B cell (primary cell): ENCODE measurements at places on chromosomes 16 and 17. TPM values are rescaled to one million over a fixed set of nuclear protein-coding genes. Genes with fewer than 3 reads are reported as not detected.

DNA sequence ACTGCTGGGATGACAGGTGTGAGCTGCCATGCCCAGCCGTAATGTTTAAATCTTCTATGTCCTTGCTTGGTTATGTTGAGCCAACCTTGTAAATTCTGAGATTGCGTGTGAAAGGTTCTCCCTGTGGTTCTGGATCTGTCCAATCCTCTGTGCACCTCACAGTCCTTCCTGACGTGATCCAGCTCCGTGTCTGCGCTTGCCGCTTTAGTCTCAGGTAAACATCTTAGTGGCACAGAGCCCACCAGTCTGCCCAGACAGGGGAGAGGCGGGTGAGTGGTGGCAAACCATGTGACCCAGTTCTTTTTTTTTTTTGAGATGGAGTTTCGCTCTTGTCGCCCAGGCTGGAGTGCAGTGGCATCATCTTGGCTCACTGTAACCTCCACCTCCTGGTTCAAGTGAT, 13.9 kb downstream of the SLC25A10 start:
- no peak for DNase-seq
- H3K36me3 ChIP-seq, result no peaks in the 10 kb centered on the region
- H3K4me3 ChIP-seq, result no peak overlapping the region
- H3K4me1 ChIP-seq, result no peaks in the 10 kb centered on the region
- peaks cover 3% of the 10 kb centered on the region for H3K27me3 ChIP-seq

Gene LITAFD
- not detected in 2 replicates for total RNA-seq

DNA sequence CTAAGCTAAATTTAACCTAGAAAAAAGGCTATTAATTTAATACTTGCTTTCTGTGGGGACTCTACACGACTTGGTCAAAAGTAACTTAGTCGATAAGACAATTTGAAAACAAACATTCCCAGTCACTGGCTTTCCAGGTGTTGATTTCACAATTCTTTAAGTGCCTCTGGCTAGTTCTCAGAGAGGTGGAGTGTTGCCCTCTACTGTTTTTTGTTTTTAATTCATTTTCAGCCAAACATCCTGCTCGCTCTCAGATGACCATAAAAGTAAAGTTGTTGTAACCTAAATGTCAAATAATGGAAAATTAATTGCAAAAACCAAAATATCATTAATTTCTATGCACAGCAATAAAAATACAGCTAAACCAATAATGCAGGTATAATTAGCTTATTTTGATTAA, 107.1 kb downstream of the MYO1D start:
- no peaks in the 10 kb centered on the region for H3K36me3 ChIP-seq
- no peaks in the 10 kb centered on the region for H3K27me3 ChIP-seq
- no peaks in the 10 kb centered on the region for H3K4me1 ChIP-seq
- no peak overlapping the region for H3K27ac ChIP-seq
- DNase-seq, result no peak

DNA sequence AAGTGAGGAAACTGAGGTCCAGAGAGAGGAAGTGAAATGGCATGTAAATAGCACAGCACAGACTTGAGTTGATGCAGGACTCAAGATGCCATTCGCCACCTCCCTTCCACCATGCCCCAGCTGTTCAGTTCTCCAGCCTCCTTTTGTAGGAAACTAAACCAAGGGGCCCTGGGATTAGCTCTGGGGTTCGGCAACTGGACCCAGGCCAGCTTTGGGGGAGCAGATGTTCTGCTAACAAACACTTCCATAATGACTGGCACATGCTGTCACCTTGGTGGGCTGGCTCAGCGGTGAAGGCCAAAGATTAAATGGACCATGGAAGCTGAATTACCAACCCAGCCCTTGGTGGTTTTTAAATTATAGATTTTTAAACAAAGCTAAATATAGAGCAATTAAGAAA, 77.0 kb downstream of the IRX6 start:
- H3K36me3 ChIP-seq, result no peaks in the 10 kb centered on the region
- no peak overlapping the region for H3K27ac ChIP-seq
- H3K27me3 ChIP-seq, result no peaks in the 10 kb centered on the region
- no peaks in the 10 kb centered on the region for H3K4me1 ChIP-seq
- H3K4me3 ChIP-seq, result no peak overlapping the region
- DNase-seq, result no peak

DNA sequence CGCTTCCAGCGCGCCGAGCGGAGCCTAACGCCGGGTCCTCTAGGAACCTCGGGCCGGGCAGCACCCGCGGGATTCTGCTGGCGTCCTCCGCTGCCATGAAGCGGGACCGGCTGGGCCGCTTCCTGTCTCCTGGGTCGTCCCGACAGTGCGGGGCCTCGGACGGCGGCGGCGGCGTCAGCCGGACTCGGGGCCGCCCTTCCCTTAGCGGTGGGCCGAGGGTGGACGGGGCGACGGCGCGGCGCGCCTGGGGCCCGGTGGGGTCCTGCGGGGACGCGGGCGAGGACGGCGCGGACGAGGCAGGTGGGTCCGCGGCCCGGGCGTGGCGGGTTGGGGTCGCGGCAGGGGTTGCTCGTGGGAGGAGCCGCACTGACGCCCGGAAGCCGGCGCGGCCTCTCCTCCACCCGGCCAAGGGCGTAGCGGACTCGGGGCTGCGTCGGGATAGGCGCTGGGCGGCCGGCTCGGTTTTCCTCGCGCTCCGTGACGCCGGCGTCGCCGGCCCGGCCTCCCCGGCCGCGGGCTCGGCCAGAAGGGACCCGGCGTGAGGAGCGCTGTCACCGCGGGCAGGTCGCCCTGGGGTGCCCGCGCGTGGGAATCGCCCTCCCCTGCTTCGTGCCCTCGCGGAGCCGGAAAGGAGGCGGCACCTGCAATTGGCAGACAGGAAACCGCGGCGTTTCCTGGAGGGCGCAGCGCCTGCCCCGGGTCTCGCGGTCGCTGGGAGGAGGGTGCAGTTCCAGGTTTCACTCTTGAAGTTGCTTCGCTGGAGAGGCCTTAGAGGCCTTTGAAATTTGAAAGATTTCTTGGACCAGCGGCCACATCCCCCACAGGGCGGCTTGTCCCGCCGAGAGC, 432 bp downstream of the ZNF276 start:
- peak overlapping the region; percentile 59 for H3K27ac ChIP-seq
- no peaks in the 10 kb centered on the region for H3K27me3 ChIP-seq
- peak overlapping the region; percentile 65 for H3K4me3 ChIP-seq
- H3K36me3 ChIP-seq, result peaks cover 30% of the 10 kb centered on the region
- H3K4me1 ChIP-seq, result peaks cover 27% of the 10 kb centered on the region
- peak; percentile 90 for DNase-seq

Gene CLDN7
- total RNA-seq, result 1.2 TPM in 2 replicates

- peaks cover 45% of the 10 kb centered on the region for H3K4me1 ChIP-seq
- H3K4me3 ChIP-seq, result no peak overlapping the region
- DNase-seq, result no peak
- H3K27ac ChIP-seq, result no peak overlapping the region
- peaks cover 2% of the 10 kb centered on the region for H3K36me3 ChIP-seq
These were observed 10.8 kb downstream of the THRA start for GRCh38 chr17:40073454-40074174.

Gene SKAP1
- total RNA-seq, result 33.1 TPM in 2 replicates

Gene PLEKHH3
- 0.44 and 0.97 TPM in 2 replicates for total RNA-seq

DNA sequence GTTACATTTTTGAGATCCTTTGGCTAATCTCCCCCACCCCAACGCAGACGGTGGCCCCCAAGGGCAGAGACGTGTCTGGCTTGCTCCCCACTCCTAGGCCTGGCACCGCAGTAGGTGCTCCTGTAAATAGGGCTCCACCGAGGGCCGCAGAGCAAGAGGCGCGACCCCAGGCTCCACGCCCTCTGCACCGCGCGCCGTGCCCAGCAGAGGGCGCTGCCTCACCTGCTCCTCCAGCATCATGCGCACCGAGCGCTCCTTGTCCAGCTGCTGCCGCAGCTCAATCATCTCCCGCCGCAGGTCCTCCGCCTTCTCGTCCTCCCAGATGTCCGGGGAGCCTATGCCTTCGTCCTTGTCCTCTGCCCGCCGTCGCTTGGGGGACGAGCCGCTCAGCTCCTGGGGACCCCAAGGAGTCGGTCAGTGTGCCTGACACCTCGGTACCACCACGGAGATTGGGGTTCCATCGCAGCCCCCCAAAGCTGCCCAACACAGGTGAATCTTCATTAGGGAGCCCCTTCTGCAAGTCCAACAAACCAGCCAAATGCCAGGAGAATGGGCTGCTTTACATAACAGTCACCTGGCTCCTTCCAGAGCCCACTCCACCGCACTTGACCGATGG, 11.2 kb downstream of the TFAP4 start:
- no peaks in the 10 kb centered on the region for H3K27me3 ChIP-seq
- no peak overlapping the region for H3K4me3 ChIP-seq
- H3K27ac ChIP-seq, result no peak overlapping the region

Gene DNAH2
- total RNA-seq, result not detected in 2 replicates

Gene SERPINF2
- total RNA-seq, result 2.6 and 3.9 TPM in 2 replicates

DNA sequence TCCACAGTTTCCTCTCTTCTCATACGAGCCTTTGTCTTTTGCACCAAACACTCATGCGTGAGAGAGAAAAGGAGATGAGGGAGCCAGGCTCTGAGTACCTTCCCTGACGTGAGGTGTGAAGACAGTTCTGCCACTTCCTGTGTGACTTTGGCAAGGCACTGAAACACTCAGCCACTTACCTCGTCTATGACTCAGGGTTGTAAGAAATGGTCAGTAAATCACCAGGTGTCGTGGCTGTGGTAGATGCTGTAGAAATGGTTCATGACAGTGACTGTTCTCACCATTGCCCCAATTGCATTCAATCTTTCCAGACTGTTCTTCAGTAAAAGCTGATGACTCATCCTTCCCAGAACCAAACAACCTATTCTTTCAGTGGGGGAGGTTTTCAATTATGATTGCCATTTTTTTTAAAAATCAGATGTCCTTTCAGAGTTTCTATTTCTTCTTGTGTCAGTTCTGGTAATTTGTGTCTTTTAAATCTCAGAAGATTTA, 49.2 kb upstream of the CBFA2T3 start:
- H3K27ac ChIP-seq, result no peak overlapping the region
- H3K36me3 ChIP-seq, result no peaks in the 10 kb centered on the region
- H3K4me1 ChIP-seq, result peaks cover 3% of the 10 kb centered on the region
- no peak overlapping the region for H3K4me3 ChIP-seq
- no peak for DNase-seq
- no peaks in the 10 kb centered on the region for H3K27me3 ChIP-seq

GRCh38 chr16:27365142-27366089, 36.6 kb upstream of the IL21R start:
- H3K27ac ChIP-seq, result peak overlapping the region; percentile 8
- no peaks in the 10 kb centered on the region for H3K27me3 ChIP-seq
- peaks cover 40% of the 10 kb centered on the region for H3K36me3 ChIP-seq
- H3K4me1 ChIP-seq, result peaks cover 39% of the 10 kb centered on the region
- no peak overlapping the region for H3K4me3 ChIP-seq
- peak; percentile 42 for DNase-seq

Gene PSMC3IP
- 7.9 and 10.4 TPM in 2 replicates for total RNA-seq

DNA sequence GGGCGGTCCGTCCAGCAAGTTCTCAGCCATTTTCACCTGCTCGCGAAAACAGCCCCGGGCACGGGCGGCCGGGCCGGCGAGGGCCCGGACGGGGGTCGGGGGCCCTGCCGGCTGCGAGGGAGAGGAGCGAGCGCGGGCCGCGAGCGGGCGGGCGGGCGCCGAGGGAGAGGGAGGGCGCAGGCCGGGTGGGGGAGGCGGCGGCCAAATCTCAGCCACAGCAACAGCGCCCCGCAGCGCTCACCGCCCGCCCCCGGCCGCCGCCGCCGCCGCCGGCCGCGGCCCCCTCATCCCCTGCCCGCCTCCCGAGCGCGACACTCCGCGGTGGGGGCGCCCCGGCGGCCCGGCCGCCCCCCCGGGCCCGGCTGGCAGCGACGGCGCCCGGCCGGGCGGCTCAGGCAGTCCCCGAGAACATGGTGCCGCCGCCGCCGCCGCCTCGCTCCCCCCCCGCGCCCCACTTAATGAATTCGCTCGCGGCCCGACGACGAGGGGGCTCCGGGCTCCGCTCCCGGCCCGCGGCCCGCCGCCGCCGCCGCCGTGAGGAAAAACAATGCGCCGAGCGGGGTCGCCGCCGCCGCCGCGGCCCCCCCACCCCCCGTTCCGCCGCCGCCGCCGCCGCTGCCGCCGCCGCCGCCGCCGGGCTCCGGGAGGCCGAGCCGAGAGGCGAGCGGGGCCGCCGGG, 487 bp downstream of the CREBBP start:
- H3K4me3 ChIP-seq, result no peak overlapping the region
- H3K4me1 ChIP-seq, result peaks cover 36% of the 10 kb centered on the region
- peak overlapping the region; percentile 18 for H3K27ac ChIP-seq
- peak; percentile 83 for DNase-seq

- DNase-seq, result no peak
- peak overlapping the region; percentile 100 for H3K4me3 ChIP-seq
- no peaks in the 10 kb centered on the region for H3K36me3 ChIP-seq
- H3K4me1 ChIP-seq, result peaks cover 11% of the 10 kb centered on the region
- no peaks in the 10 kb centered on the region for H3K27me3 ChIP-seq
These were observed 1.2 kb downstream of the AP2B1 start for GRCh38 chr17:35588196-35588920.

Gene LGALS9C
- total RNA-seq, result 0.44 TPM in 1 of 2 replicates, not detected in the other

DNA sequence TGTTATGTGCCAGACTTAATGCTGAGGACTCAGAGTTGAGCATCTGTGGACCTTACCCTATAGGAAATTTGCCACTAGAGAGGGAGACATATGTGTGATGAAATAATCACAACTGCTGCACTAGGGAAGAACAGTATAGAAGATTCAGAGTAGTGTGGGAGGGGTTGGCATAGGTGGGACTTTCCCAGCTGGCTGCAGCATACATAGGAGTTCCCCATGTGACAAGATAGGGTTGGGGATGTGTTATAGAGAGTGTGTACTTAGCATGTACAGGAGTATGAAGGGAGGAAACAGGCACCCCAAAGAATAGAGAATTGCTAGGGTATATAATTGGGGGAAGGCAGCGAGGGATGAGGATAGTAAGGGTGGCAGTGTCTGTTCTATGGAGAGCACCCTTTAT, 2.9 kb downstream of the NUP93 start:
- H3K27me3 ChIP-seq, result no peaks in the 10 kb centered on the region
- DNase-seq, result peak; percentile 34
- peaks cover 41% of the 10 kb centered on the region for H3K4me1 ChIP-seq
- no peak overlapping the region for H3K4me3 ChIP-seq
- no peak overlapping the region for H3K27ac ChIP-seq

DNA sequence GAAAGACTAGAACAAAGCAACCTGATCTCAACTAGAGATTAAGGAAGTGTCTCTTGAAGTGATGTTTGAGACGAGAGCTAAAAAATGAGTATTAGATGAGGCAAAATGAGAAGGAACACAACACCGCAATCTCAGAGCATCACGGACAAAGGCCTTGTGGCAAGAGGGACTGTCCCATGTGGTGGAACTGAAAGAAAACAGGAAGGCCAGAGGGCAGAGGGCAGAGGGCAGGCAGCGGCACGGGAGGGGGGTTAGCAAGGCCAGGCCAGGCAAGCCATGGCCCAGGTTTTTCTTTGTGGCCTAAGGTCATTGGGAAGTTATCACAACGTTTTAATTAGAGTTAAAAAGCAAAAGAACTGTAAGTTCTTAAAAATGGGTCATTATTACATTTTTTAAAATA, 22.5 kb downstream of the RPA1 start:
- H3K36me3 ChIP-seq, result peaks cover 7% of the 10 kb centered on the region
- H3K4me1 ChIP-seq, result no peaks in the 10 kb centered on the region
- H3K27ac ChIP-seq, result peak overlapping the region; percentile 6

- peaks cover 6% of the 10 kb centered on the region for H3K4me1 ChIP-seq
- H3K4me3 ChIP-seq, result no peak overlapping the region
- no peaks in the 10 kb centered on the region for H3K27me3 ChIP-seq
- H3K27ac ChIP-seq, result no peak overlapping the region
- no peak for DNase-seq
- H3K36me3 ChIP-seq, result no peaks in the 10 kb centered on the region
These were observed 35.0 kb downstream of the USP32 start for GRCh38 chr17:60356940-60357339.

Gene KRT15
- total RNA-seq, result not detected in 2 replicates

- H3K36me3 ChIP-seq, result peaks cover 2% of the 10 kb centered on the region
- peak overlapping the region; percentile 93 for H3K4me3 ChIP-seq
- H3K27ac ChIP-seq, result peak overlapping the region; percentile 91
- peaks cover 69% of the 10 kb centered on the region for H3K4me1 ChIP-seq
- no peaks in the 10 kb centered on the region for H3K27me3 ChIP-seq
These were observed 569 bp upstream of the RABEP2 start for GRCh38 chr16:28925386-28926228.
